ENCODE measurements at places on chromosomes 5 and 9.

- no peak for DNase-seq
These were observed 19.4 kb downstream of the CDKN2AIPNL start for GRCh38 chr5:134392301-134392700.

DNA sequence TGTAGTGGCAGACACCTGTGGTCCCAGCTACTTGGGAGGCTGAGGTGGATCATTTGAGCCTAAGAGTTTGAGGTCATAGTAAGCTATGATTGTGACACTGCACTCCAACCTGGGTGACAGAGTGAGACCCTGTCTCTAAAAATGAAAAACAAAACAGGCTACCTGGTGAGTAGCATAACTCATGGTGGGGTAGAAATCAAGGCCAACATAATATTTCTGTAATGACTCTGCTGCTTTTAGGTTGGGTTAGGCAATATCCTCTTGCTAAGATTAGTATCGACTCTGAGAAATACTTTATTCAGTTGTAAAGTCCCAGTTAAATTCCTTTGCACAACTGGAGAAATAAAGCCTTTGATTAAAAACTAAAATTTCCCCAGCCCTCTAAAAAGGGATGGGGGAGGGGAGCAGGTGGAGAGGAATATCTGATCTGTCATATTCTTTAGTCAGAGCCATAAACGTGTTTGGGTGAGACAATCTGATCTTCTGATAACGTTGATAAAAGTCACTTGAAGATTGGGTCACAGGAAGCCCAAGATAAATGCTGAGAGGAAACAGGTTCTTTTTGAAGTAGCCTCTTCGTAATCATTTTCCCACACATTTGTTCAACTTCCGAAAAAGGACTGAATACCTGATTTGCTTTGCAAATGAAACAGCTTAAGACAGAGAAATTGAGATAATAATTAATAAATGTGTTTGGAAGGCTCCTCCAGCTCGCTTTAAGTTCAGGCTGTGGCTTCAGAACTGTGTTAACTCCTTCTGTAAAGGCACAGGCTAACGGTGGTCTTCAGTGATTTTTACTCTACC, 14.9 kb downstream of the IL4 start:
- DNase-seq, result no peak

GRCh38 chr5:77852514-77853352, 76.6 kb upstream of the TBCA start:
- DNase-seq, result peak; percentile 76

DNA sequence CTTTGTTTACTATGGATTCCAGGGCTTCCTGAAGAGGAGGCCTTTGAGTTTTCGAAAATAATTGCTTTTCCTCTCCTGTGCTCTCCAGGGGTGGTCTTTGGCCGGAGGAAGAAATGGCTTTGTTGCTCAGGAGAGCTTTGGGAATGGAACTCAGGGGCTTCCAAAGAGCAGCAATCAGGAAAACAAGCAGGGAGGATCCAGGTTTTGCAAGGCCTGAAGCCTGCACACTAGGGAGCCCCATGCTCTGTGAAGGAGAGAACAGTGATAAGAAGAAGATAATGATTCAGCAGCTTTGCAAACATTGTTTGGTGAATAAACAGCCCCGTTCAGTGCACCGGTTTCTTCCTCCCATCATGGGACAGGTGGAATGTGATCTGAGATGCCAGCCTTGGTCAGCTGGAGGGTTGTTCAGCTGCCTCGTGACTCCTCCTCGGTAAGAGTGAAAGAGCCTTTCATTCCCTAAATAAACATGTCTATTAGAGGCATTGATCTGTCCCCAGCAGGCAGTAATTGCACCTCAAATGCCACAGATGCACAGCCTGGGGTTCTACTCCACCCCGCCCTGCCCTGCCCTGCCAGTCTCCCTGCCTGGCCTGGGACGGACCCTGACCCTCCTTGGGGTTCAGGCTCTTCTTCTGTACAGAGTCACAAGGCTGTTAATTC, 11.5 kb upstream of the ALDH1B1 start:
- DNase-seq, result peak; percentile 30

- no peak for DNase-seq
These were observed 20.9 kb downstream of the WHRN start for GRCh38 chr9:114484215-114484853.

- no peak for DNase-seq
These were observed 33.2 kb downstream of the SLC36A1 start for GRCh38 chr5:151480384-151481293.

DNA sequence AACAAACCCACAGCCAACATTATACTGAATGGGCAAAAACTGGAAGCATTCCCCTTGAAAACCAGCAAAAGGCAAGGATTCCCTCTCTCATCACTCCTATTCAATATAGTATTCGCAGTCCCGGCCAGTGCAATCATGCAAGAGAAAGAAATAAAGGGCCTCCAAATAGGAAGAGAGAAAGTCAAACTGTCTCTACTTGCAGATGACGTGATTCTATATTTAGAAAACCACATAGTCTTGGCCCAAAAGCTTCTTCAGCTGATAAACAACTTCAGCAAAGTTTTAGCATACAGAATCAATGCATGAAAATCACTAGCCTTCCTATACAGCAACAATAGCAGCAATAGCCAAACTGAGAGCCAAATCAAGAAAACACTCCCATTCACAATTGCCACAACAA, 333.7 kb upstream of the EDIL3 start:
- no peak for DNase-seq

DNA sequence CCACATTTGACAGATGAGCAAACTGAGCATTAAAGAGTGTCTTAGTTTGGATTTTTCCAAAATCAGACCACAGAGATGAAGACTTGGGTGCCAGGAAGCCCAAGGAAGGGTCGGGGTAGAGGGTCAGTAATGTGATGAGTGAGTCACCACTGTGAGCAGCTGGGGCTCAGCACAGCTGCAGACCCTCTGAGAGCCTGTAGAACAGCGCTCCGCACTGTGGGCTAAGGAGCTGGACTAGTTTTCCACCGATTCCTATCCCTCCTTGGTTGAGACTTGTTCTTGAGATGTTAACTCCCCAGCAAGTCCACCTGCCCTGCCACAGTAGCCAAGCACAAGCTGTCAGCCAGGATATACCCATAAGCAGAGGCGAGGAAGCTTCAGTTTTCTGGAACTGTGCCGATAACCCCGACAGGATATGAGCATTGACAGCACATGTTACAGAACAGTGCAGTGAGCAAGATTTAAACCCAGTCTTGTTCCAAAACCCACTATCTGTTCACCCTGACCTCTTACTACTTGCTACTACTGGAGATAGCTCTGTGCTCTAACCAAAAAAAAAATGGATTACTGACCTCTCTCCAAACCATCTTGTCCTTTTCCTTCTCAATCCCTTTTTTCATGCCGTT, 31.8 kb downstream of the EGFLAM start:
- no peak for DNase-seq

DNA sequence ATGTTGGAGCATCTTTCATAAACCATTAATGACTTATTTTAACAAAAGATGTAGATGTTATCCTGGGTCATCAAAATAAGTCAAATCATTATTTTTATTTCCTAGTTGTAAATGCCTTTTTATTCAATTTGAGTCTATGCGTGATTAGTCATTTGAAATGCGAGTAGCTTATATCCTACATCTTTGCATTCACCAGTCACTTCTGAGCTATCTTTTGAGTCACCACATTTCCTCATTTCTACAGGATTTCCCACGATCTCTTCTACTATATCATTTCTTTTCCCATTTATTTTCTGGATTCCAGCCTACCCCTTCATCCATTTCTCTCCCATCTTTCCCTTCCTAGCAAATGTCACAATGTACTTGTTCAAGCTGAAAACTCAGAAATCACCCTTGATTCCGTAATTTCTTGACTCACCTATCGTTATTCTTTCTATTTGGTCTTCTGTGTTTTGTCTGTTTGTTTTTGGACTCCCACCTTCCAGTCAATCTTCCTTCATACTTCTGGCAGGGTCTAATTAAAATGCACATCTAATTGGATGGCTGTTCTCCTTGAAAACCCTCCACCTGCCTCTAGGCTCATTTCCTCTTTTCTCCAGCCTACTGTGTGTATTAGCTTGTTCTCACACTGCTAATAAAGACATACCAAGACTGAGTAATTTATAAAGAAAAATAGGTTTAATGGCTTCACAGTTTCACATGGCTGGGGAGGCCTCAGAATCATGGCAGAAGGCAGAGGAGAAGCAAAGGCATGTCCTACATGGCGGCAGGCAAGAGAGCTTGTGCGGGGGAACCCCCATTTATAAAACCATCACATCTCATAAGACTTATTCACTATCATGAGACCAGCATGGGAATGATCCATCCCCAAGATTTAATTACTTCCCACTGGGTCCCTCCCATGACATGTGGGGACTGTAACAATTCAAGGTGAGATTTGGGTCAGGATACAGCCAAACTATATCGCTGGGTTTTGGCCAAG, 112.4 kb downstream of the MEF2C start:
- no peak for DNase-seq

GRCh38 chr5:179427032-179427675, 81.9 kb upstream of the ADAMTS2 start:
- DNase-seq, result no peak

DNA sequence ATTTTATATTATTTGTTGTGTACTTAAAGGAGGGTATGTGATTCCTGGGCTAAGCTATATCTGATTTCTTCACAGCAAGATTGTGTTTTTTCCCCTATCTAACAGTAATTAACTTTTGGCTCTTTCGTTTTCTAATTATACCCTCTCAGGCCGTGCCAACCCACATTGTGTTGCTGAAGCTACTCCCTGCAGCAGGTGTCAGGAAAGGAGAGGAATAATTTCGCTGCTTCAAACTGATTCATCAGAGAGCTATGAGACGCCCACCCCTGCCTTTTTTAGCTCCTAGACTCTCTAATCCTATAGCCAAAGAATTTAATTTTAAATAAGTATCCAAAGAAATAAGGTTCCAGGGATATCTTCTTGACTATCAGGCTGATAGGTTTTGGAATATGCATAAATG, 3.8 kb downstream of the CAVIN4 start:
- DNase-seq, result no peak

DNA sequence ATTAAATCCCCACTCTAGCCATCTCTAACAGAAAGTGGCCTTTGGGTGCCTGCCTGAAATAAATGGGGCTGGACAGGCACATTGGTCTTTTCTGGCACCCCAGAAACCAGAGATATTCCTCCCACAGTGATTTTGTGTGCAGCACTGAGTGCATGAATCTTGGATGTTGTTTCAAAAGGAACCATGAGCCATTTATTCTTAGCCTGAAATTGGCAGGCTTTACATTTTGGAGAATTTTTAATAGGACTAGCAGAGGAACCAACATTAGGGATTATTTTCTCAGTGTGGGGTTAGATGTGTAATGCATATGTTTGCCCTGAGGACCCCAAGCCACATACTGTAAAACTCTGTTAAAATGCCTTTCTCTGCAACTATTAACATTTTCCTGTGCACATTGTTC, 451.3 kb downstream of the NFIB start:
- no peak for DNase-seq

DNA sequence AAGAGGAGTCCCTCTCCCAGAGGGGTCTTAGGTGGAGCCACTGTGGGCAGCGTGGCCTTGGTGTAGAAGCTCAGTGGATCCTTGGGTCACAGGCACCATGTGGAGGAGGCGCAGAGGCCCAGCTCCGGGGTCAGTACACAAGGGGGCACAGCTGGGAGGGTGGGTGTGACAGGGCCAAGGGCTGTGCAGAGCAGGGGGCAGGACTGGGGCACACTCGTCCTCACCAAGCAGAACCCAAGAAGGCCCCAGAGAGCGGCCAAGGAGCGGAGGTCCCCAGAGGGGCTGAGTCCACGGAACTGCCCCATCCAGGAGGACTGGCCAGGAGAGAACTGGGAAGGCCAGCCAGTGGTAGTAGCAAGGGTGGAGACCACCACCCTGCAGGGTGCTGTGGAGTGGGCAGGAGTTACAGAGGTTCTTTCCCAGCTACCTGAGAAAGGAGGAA, 2.5 kb upstream of the LPCAT1 start:
- DNase-seq, result no peak

DNA sequence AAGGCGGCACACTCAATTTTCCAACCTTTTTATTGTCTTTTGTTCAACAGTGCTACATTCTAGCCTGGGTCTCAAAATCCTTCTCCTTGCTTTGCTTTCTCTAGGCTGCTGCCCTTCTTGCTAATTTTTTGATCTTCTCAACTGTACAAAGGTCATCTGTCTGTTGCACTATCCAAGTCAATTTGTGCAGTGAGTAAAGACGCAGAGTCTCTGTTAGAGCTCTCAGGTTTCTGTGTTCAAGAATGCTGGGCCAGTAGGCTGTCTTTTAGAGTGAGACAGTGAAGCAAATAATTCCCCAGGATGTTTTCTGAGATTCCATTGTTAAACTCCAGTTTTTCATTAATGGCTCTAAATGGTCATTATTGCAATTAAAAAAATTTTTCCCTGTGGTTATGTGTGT, 255.7 kb upstream of the ACTBL2 start:
- no peak for DNase-seq

DNA sequence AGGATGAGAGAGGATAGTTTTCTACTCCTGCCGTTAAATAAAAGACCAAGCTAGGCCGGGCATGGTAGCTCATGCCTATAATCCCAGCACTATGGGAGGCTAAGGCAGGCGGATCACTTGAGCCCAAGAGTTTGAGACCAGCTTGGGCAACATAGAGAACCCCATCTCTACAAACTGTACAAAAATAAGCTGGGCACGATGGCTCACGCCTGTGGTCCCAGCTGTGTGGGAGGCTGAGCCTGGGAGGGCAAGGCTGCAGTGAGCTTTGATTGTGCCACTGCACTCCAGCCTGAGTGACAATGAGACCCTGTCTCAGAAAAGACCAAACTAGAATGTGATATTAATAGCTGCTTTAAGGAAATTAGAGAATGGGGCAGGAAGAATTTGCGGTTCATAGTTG, 158.4 kb downstream of the NIPBL start:
- peak; percentile 46 for DNase-seq

- no peak for DNase-seq
These were observed 68.5 kb downstream of the SLC24A2 start for GRCh38 chr9:19720377-19720776.

DNA sequence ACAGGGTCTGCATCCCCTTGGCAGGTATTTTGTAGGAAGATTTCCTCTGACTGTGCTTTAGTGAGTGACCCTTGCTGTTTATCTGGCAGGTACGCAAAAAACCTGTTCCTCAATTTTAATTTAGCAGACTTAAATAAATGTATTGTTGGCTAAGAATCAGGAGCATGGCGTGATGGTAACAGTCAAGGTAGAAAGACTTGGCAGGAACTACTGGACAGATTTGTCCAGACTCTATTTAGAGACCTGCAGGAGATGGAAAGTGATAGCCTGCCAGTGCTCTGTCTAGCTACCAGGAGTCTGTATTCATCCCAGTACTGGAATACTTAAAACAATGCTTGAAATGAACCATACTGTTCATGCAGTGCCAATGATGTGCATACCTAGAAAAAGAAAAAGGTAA, 78.8 kb upstream of the MAST4 start:
- DNase-seq, result peak; percentile 17

GRCh38 chr9:137247135-137247915, 3.8 kb upstream of the STPG3 start:
- DNase-seq, result no peak

DNA sequence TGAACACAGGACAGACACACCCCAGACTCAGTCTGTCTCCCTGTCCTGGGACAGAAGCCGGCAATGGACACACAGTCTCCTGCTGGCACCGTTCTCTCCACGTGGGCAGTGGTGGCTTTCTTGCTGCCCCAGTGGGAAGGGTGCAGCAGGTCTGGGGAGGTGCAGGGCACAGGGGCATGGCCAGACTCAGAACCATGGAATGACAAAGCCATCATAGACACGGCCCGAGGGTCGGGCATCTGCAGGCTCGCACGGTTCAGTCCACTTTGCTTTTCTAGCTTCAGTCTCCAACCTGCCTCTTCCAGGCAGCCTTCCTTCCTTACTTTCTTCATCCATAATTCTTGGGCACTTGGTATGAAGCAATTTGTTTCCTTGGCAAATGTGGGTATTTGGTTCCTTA, 16.7 kb downstream of the MYMK start:
- DNase-seq, result no peak

All from pons (tissue), 1 donor.